ENCODE measurements at places on chromosomes 11 and 22.

- DNase-seq, result no peak
Measured at GRCh38 chr11:93741882-93742226, 382 bp downstream of the C11orf54 start.

DNA sequence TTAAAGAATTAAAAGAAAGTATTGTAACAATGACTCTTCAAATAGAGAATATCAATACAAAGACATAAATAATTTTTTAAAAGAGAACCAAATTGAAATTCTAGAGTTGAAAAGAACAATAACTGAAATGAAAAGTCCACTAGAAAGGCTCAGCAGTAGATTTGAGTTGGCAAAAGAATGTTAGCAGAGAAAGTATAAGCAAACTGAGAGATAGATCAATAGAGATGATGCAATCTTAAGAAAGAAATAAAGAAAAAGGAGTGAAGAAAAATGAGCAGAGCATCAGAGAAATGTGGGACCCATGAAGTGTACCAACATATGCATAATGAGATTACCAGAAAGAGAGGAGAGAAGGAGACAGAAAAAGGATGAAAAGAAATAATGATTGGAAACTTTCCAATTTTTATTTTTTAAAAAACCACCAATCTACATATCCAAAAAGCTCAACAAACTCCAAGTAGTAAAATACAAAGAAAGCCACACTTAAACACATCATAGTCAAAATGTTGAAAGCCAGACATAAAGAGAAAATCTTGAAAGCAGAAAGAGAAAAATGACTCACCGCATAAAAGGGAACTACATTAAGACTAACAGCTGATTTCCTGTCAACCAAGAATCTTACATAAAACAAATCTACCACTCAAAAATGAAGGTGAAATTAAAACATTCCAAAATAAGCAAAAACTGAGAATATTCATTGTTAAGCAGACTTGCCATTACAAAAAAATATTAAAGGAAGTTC is 20.9 kb downstream of the NCF4 start:
- DNase-seq, result no peak

DNA sequence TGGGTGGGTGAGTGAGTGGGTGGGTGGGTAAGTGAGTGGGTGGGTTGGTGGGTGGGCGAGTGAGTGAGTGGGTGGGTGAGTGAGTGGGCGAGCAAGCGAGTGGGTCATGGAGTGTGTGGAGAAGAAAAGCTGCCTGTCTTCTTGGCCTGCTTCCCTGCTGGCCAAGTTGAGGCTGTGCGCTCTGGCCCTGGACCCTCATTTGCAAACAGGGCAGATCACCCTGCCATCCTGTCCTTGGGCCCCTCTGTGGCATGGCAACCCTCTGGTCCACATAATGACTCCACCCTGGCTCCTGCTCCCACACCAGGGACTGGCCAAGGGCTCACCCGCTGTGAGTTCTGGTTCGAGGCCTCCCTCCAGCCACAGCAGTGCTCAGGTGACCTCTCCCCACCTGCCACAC is 35.1 kb downstream of the CAPN1 start:
- DNase-seq, result no peak

- DNase-seq, result no peak
Measured at GRCh38 chr22:42222140-42222539, 48.3 kb downstream of the TCF20 start.

DNA sequence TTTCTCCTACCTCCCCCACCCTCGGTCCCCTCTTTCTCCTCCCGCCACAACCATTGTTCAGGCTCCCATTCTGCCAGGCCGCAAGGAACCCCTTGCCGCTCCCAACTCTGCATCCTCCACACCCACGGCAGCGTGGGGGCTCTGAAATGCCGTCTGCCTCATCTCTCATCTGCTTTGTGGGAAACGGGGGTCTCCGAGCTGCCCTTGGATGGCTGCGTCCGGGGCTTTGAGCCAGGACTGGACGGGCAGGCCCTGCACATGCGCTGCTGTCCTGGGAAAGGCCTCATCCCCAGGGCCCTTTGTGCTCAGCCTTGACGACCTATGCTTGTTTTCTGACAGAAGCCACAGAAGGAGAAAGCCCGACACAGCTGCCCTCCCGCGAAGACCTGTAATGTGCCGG is 8.5 kb downstream of the CRELD2 start:
- DNase-seq, result no peak

DNA sequence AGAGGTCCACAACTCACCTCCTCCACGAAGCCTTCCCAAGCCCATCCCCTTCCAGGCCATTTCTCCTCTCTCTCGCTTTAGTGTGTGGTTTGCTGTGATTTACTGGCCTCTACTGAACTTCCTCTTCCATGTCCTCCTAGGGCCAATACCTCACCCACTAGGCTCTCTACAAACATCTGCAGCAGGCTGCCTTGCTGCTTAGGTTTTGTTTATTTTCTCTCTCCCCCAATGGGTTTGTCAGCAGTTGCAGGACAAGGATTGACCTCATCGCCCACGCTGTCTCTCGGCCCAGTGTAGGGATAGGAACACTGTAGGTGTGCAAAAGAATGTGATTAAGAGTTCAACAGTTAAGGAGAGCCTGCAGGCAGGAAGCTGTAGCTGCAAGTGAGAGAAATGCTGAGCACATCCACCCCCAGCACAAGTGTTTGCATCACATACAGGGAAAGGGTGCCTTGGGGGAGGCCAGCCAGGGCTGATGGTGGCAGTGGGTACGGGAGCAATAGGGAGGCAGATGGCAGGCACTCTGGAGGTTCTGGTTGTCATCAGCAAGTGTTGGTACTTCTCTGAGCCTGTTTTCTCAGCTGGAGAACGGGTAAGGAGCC is 1.4 kb downstream of the PC start:
- no peak for DNase-seq

DNA sequence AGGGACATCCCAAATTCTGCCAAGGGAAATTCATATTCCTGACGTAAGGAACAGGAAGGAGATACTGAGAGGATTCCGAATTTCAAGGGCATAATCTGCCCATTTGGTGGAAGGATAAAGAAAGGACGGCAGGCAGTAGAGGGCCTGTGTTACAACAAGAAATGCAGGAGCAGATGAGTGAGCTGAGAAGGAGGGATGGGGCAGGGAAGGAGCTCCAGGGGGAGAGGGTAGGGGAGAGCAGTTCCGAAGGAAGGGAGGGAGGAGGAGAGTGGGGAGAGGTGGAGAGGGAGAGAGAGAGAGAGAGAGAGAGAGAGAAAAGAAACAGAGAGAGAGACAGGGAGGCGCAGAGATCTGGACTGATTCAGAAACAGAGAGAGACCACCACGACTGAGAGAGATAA is 843 bp downstream of the OPCML start:
- no peak for DNase-seq
